Esophagus muscularis mucosa (tissue), 4 donors: ENCODE measurements at places on chromosomes 5 and 9.

- DNase-seq: no peak
Measured at GRCh38 chr9:104972242-104972866, 44.4 kb upstream of the ABCA1 start.

DNA sequence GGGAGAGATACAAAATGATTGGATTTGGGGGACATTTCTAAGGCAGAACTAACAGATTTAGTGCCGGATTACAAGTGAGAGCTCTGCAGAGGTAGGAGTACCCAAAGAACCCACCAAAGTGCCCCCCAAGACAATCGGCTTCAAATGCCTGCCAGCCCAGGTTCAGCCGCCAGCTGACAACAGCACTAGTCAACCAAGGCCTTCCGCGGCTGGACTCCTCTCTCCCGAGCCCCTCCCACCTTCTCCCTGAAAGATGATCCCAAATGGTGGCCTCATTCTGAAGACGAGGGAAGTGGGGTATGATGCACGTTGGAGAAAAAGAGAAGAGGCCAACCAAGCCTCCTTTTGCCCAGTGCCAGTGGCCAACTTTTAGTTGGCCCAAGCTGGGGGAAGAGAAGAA, 210.4 kb upstream of the SLC30A5 start:
- no peak for DNase-seq

DNA sequence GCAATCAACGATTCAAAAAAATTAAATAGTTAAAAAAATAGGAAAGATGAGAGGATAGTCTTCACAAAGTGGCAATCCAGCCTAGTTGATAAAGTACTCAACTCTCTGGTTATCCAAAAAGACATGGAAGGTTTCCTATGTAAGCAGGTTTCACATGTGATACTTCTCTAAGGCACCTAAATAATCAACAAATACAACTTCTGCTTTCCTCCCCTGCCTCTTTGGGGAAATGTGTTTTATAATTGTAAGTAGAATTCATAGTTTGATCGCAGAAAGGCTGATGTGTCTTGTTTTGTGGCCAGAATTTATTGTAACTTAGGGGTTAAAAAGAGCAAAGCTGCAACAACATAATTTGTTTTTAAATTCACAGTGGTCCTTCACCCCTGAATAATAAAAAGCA, 855.5 kb upstream of the DMAC1 start:
- no peak for DNase-seq

- no peak for DNase-seq
Measured at GRCh38 chr9:22288661-22289060, 158.0 kb upstream of the DMRTA1 start.

DNA sequence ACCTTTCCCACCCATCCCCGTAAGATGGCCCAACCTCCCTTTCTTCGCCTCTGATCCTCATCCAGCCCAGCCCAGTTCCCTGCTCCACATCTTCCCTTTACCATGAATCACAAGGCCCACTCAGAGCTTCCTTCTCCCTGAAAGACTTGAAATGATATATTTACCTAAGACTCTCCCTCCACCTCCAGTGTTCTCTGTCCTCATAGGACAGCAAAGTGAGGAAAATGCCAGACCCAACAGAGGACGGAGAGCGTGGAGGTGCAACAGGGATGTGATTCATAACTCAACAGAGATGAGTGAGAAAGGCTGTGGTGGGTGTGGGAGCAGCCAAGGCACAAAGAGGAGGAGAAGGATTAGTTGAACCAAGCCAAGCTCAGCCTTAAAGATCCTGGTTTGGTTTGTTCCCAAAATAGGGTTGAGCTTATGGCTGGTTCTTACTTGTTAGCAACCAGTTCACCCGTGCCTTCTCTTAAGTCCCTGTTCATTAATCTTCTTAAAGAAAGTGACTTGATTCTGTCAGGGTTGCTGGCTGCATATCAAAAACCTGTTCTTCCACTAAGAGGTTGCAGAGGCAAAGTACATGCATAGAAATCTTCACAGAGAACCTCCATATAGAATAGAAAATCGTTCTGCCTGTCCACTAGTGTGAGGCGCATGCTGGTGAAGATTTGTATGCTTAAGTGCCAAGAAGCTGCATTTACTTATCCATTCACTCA, 183.2 kb downstream of the ACTL7B start:
- peak; percentile 60 for DNase-seq

- no peak for DNase-seq
Measured at GRCh38 chr5:97629276-97629675, 446.2 kb upstream of the RIOK2 start.

DNA sequence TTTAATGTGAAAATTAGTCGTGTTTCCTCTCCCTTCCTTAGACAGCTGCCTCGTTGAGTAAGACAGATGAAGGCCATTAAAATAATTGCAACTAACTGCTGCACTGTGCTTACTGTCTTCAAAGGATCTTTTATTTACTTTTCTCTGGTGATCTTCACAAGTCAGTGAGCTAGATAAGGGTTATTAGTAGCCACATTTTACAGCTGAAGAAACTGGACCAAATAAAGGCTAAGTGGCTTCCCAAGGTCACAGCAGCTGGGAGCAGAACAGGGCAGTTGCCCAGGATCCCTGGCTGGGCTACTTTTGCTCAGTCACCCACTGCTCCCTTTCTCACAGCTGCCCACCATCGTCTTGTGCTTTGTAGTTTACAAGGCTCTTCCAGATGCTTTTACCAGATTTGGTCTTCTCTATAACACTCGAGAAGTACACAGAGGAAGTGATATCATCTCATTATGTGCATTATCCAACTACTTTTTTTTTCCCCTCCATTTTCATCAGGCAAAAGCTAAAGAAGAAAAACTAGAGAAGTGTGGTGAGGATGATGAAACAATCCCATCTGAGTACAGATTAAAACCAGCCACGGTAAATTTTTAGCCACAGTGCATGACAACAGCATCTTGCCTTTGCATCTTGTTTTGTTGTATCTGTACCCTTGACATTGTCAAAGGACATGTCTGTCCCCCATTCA, 61.8 kb downstream of the ERAP1 start:
- no peak for DNase-seq

DNA sequence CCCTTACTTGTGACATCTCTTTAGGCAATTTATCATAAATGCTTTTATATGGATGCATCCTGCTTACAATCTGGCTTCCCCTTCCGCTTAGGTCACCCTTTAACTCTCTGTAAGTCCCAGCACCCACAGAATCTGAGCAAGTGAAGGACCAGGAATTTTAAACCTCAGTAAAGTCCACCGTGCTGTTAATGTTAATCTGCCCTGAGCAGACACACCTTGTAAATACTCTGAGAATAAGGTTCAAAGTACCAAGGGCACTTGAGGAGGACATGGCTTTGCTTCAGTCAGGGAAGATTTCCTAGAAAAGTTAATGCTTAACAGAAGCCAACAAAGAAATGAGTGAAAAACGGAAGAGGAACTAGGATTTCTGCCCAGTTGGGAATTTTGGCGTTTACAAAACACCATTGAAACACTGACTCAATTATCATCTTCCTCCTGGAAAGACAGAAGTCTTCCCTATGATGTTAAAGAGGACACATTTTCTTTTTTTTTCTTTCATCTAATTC, 26.4 kb upstream of the TTC39B start:
- DNase-seq: no peak

- DNase-seq: no peak
Measured at GRCh38 chr5:157607371-157608161, 32.0 kb upstream of the ADAM19 start.

GRCh38 chr9:130694205-130694604, 625 bp downstream of the EXOSC2 start:
- DNase-seq: no peak

- no peak for DNase-seq
Measured at GRCh38 chr5:180600554-180601041, 9.3 kb upstream of the SCGB3A1 start.

- no peak for DNase-seq
Measured at GRCh38 chr9:31140316-31140715, 1244.1 kb upstream of the ACO1 start.

DNA sequence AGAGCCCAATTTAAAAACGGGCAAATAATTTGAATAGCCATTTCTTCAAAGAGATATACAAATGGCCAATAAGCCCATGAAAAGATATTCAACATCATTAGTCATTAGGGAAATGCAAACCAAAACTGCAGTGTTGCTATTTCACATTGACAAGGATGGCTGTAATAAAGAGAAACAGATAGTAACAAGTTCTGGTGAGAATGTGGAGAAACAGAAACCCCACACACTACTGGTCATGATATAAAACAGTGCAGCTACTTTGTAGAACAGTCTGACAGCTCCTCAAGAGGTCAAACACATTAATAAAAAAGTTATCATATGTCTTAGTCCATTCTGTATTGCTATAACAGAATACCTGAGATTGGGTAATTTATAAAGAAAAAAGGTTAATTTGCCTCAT, 237.0 kb upstream of the GRAMD2B start:
- DNase-seq: no peak

DNA sequence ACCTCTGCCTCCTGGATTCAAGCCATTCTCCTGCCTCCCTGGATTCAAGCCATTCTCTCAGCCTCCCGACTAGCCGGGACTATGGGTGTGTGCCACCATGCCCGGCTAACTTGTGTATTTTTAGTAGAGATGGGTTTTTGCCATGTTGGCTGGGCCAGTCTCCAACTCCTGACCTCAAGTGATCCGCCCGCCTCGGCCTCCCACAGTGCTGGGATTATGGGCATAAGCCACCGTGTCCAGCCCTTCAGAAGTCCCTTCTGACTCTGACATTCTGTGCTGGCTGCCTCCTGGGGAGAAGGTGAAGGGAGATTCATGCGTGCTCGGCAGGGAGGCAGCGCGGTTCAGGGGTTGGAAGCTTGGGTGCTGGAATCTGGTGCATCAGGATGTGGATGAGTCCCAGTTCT, 28.8 kb downstream of the PRRX2 start:
- DNase-seq: no peak

- DNase-seq: no peak
Measured at GRCh38 chr9:95268681-95269080, 48.8 kb downstream of the FANCC start.

- no peak for DNase-seq
Measured at GRCh38 chr5:59380350-59380951, 513.1 kb downstream of the PDE4D start.

- DNase-seq: no peak
Measured at GRCh38 chr5:3886524-3887451, 291.2 kb downstream of the IRX1 start.

GRCh38 chr5:153678617-153679329, 188.3 kb downstream of the GRIA1 start:
- peak; percentile 60 for DNase-seq

- no peak for DNase-seq
Measured at GRCh38 chr9:136657974-136658848, 4.5 kb upstream of the EGFL7 start.

GRCh38 chr5:28648108-28648507, 1609.7 kb upstream of the CDH9 start:
- DNase-seq: no peak

DNA sequence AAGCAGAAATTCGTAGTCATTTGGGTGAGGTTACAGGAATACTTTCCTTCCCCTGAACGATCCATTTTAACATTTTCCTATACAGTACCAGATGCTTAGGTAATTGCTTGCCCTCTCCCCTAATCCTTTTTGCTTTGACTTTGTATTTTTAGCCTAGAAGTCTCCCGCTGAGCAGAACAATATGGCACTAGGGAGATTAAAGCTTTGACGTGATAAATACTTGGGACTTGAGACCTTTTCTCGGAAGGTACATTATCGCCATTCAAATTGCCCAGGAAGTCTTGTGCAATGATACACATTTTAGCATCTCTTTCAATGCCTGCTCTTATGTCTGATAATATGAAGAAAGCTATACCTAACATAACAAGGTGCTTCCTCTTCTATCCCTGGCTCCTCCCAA, 22.9 kb upstream of the SPATA31C2 start:
- DNase-seq: no peak

- no peak for DNase-seq
Measured at GRCh38 chr9:76045221-76045620, 154.7 kb downstream of the PCSK5 start.
